ENCODE measurements at places on chromosomes 16 and 17.
A peak's percentile ranks its signal among the peaks of the same experiment; 100 is the strongest.

DNA sequence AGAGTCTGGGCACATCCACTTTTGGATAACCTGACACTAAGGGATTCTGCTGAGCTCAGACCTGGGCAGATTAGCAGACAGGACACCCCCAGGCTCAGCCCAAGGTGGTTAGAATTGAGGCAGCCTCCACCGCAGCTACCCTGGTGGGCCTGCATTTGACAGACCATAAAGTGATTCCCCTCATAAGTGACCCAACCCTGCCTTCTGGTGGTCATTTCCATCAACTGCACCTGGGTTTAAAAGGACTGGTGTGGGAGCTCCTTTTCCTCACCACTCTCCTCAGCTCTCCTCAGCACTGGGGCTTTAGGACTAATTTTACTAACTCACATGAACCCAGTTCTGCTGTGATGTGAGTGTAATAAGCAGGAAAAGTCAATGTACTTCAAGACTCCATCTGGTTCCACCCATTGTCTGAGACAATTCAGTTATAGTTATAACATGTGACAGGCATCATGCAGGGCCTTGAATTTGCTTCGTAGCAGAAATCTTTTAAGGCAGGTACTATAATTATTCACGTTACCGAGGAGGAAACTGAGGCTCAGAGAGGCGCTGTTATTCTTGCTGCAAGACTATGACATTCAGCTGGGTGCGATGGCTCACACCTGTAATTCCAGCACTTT, 42.5 kb downstream of the MYH3 start:
- DNase-seq = peak; percentile 68

GRCh38 chr17:12990041-12990808, 27.6 kb downstream of the ELAC2 start:
- no peak for DNase-seq

DNA sequence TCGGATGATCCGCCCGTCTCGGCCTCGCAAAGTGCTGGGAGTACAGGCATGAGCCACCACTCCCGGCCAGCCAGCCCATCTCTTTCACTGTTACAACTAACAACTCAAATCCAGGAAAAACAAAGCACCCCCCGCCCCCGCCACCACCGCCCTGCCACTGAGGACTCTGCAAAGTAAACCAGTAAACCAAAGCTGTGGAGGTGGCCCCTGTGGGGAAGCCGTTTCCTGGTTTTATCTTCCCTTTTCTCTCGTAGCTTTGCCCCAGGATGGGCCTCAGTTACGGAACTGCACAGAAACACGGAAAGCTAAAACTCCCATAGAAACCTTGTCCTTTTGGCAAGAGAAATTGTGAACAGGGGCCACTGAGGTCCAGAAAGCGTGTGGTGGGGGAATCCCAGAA, 17.5 kb downstream of the CHMP6 start:
- no peak for DNase-seq

DNA sequence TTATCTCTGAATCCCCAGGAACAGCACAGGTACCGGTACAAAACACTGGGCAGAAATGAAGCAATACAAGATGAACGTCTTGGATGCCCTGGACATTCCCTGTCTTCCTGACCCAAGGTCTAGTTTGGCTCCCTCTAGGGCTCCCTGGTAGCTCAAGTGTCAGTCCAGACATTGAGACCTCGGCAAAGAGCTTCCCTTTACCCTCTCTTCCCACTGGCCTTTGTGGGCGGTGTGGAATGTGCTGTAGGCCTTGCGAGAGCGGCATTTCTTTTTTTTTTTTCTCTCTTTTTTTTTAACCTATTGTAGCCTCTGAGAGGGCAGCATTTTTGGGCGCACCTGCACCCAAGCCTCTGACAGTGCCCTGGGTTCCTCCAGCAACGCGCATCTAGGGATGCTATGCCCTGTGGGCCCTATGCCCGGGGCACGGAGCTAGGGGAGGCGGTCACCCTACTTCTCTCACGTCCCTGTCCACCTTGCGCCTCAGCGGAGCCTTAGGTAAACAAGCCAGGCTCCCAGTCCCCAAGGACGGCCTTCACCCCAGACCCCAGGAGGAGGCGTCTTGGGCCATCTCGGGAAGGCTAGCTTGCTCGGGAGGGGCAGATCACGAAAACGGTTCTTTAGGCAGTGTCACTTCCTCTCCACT, 1.2 kb upstream of the NFATC3 start:
- no peak for DNase-seq

DNA sequence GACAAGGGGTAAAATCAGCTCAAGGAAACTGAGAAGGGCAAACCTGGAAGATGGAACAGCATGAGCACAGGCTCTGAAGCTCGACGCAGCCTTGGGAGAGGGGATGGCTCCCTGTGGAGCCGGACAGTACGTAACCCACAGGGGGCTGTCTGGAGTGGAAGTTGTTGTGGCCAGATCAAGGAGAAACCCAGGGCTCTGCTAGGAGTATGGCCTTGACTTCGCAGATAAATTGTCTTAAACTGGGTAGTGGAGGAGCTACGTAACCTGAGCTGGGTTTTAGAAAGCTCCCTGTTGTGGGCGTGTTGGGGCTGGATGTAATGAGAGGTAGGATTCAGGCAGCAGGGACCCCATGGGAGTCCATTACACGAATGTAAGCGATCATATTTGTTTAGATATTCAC, 25.5 kb upstream of the AXIN2 start:
- no peak for DNase-seq

- DNase-seq = peak; percentile 54
These were observed 2.2 kb upstream of the AURKB start for GRCh38 chr17:8212312-8213180.

- DNase-seq = no peak
These were observed 90.6 kb upstream of the CIBAR2 start for GRCh38 chr16:85202631-85203461.

DNA sequence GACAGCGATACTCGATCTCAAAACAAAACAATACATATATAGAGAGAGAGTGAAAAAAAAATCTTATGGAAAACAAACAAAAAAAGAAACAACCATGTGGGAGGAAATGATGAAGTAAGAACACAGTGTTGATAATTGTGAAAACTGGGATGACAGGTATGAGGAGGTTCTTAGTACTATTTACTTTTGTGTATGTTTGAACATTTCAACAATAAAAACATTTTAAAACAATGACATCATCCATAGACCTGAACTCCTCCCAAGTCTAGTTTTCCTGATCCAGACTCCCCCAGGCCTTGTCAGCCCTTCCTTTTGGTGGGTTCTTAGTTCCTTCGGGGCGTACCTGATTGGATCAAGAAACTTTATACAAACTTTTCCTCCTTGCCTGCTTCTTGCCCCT, 51.7 kb downstream of the CCDC42 start:
- DNase-seq = no peak

DNA sequence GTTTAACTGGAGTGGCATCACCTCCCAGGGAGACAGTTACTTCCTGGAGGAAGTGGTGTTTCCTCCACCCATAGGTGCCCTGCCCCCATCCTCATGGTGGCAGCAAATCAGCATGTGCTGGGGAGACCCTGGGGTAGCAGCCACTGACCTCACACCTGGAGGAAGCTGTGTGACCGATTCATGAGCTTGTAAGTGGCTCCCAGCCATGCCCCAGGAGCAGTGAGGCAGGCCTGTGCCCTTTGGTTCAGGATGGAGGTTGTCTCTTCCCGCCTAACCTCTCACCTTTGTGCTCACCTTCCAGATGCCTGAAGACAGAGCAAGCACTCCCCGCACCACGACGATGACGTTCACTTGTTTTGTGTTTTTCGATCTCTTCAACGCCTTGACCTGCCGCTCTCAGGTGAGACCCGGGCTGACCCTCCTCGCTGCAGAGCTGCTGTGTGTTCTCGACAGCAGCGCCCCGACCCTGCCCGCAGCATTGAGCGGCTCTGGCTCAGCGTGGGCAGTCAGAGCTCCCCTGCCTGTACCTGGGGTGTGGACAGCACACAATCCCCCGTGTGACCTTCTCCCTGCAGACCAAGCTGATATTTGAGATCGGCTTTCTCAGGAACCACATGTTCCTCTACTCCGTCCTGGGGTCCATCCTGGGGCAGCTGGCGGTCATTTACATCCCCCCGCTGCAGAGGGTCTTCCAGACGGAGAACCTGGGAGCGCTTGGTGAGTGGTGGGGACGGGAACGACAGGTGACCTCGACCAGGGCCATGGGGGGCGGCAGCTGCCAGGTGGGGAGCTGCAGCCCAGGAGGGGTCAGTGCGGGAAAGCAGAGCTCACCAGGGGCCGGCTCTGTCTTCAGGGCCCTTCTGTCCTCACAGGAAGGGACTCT, 42.8 kb downstream of the MEAK7 start:
- DNase-seq = no peak

DNA sequence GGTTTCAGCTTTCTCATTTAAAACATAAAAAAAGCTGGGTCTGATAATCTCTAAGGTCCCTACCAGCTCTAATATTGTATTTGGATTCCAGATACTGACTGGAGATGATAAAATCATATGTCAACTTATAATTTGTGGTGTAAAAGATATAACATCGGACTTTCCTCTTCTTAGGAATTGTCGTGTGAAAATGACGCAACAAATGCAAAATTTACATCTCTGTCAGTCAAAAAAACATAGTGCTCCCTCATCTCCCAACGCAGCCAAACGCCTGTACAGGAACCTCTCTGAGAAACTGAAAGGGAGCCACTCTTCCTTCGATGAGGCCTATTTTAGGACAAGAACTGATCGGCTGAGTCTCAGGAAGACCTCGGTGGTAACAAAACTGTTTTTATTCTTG, 197.3 kb downstream of the ANKFN1 start:
- no peak for DNase-seq

- no peak for DNase-seq
These were observed 13.6 kb upstream of the CCL22 start for GRCh38 chr16:57345021-57345420.

GRCh38 chr17:73071066-73071999, 21.2 kb downstream of the SLC39A11 start:
- DNase-seq = no peak

DNA sequence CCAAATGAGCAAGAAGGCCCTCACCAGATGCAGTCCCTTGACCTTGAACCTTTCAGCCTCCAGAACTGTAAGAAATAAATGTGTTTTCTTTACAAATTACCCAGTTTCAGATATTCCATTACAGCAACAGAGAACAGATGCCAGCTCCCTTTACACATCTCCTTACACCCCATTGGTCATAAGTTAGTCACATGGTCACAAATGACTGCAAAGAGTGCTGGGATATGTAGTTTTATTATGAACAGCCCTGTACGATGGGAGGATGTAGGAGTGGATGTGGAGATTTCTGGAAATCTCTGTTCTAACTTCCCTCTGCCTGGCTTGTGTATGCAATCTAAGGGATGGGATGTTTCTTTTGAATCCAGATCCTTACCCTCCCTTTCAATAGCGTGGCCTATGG, 13.3 kb upstream of the RPL38 start:
- peak; percentile 65 for DNase-seq

DNA sequence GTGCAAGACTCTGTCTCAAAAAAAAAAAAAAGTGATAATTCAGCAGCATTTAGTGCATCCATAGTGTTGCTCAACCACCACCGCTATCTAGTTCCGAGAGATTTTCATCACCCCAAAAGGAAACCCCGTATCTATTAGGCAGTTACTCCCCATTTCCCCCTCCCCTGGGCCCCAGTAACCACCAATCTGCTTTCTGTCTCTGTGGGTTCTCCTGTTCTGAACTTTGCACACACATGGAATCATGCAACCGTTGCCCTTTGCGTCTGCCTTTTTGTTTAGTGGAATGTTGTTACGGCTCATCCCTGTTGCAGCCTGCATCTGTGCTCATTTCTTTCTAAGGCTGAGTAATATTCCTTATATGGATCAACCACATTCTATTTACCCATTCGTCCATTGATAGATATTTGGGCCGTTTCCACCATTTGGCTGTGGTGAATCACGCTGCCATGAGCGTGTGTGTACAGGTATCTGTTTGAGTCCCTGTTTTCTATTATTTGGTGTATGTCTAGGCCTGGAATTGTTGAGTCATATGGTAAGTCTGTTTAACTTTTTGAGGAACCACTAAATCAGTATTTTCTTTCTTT, 8.7 kb upstream of the SYNGR2 start:
- DNase-seq = no peak

DNA sequence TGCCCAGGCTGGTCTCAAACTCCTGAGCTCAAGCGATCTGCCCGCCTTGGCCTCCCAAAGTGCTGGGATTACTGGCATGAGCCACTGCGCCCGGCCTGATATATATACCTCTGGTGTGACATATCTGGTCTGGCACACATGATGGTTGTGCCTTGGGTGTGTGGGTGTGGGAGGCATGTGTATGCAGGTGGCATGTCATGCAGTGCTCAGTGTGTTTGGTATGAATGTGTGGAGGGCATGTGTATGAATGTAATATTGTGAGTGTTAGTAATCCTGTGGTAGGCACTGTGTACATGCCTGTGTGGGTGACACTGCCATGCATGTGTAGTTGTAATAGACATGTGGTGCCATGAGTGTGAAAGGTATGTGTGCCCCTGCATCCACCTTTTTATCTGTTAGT, 179.3 kb upstream of the GOT2 start:
- DNase-seq = no peak

DNA sequence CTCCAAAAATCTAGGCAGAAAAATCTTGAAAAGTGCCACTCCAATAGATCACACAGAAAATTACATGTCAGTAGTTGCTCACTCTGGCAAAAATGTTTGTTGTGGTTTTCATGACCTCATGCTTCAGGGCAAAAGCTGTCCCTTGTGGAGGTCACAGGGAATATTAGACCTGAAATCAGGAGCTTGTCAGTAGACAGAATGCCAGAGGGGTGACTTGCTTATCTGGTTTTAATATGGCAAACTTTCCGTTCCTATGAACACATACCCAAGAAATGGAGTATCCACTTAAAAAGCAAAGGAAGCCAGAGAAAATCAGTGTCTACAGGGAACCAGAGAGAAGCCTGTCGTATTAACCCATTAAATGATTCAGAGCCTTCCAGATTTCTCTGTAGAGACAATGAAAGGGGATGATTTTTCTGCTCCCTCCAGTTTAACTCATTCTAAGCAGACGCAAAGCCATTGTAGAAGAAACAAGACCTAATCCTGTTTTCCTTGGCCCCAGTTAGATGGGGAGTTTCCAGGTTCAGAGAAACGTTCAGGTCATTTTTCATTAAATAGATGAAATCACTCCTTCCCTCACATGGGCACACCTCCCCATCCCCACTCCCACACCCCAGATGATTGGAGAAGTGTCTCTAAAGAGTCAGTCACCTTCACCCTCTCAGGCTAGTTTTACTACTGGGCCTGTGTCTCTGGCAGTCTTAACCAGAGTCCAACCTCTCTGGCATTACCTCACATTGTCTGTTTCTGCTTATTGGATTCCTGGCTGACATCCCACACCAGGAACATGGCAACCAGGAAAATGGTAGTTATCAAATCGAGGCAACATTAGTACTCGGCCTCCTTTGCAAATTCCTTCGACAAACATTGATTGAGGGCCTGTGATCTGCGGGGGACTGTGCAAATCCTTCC, 6.0 kb downstream of the SOX9 start:
- peak; percentile 91 for DNase-seq

DNA sequence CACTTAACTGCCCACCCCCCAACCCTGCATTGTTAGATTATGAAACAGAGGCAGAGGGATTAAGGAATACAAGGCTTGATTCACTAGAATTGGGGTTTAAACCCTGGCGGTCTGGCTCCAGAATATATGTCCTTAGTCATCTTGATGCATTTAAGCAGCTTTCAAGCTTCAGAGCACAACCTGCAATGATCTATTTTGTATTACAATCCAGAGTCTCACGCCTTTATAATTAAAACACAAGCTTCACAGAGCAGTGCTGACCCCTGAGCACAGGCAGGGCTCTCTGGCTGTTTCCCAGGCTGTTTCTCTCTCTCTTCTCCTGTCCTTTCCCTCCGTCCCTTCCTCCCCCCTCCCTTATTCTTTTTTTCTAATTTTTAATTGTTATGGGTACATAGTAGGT, 209.1 kb downstream of the SPECC1 start:
- no peak for DNase-seq

GRCh38 chr17:9158544-9159452, 137.5 kb downstream of the NTN1 start:
- no peak for DNase-seq
